Hematopoietic multipotent progenitor cell (in vitro differentiated cells): ENCODE measurements at places on chromosomes 12 and 14. TPM values are rescaled to one million over a fixed set of nuclear protein-coding genes. Genes with fewer than 3 reads are reported as not detected.

Gene CD163L1
- under 0.01 TPM for total RNA-seq

Gene RAPGEF3
- 15.6 TPM for total RNA-seq

Gene LRRC43
- 1.1 TPM for total RNA-seq

Gene LUM
- total RNA-seq: 0.27 TPM

Gene BMP4
- 0.27 TPM for total RNA-seq

Gene CDK2
- 27.2 TPM for total RNA-seq

Gene CMTM5
- 3.0 TPM for total RNA-seq

DNA sequence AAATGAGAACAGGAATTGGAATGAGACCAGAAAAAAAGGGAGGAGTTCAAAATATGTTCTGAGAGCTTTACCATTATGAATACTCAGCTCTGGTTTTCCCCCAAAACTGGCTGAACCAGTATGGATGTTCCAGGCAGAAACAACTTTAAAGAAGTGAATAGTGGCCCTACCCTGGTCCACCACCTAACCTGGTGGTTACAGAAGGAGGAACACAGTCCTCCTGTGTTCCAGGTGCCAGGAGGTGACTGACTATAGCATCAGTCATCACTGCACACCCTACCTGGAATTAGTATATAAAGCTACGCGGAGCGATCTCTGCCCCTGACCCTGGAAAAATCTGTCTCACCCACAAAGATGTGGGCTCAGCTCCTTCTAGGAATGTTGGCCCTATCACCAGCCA is at the start of gene A2ML1:
TSS of gene A2ML1 (plus strand) at position 324 of the 400 bp plus-strand sequence. CDS start at position 355, 31 bp downstream.
- DNase-seq: no peak

DNA sequence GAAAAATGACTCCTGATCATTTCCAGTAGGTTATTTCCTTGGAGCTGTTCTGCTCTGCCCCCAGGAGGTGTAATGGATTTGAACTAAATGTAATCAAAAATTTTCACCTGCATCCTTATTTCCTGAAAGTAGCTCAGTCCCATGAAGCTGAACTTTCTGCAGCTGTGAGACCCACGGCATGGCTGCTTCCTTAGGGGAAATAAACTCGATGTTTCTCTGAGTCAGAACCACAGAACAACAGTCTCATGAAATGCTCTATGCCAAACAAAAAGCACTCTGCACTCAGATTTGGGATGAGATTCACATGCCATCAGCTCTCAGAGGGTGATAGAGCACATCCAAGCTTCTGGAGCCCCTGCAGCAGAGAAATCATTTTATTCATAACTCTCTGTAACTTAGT is 224.1 kb upstream of the PLEKHG7 start:
- DNase-seq: no peak

- DNase-seq: no peak
These were observed 5.4 kb downstream of the GAS2L3 start for GRCh38 chr12:100578923-100579322.

DNA sequence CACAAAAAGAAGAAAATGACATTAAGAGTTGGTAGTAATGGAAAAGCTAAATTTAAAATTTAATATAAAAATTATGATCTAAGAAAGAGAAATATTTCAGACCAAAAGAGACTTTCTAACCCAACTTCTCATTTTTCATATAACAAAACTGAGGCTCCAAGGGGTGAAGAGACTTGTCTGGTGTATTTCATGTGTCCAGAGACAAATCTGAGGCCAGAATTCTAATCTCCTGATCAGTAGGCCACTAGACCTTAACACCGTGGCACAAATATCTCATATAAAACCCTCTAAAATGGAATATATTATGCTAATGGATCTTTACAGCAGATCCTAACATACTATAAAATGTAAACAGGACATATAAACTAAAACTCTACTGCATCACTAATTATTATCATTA is 275.7 kb upstream of the SLC16A7 start:
- DNase-seq: no peak

- DNase-seq: no peak
These were observed 89.8 kb downstream of the ZFP36L1 start for GRCh38 chr14:68703093-68703492.

DNA sequence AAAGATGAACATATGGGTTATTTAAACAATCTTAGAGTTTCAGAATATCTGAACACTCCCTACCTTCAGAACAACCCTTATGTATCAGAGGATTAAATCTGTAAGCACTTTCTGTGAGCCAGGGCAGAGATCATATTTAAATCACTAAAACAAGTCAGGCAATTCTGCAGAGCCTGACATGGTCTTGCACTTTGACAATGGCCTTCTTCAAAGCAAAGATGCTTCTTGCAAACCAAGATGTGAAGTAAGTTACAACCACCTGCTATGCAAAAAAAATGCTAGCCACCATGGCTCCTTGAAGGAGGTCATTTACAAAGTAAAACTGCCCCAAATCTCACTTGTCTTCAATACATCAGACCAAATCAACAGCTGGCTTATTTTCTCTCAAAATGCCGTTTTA is 3.2 kb downstream of the PPP1CC start:
- DNase-seq: no peak

GRCh38 chr14:51582437-51582836 is 69.3 kb upstream of the FRMD6 start:
- no peak for DNase-seq

DNA sequence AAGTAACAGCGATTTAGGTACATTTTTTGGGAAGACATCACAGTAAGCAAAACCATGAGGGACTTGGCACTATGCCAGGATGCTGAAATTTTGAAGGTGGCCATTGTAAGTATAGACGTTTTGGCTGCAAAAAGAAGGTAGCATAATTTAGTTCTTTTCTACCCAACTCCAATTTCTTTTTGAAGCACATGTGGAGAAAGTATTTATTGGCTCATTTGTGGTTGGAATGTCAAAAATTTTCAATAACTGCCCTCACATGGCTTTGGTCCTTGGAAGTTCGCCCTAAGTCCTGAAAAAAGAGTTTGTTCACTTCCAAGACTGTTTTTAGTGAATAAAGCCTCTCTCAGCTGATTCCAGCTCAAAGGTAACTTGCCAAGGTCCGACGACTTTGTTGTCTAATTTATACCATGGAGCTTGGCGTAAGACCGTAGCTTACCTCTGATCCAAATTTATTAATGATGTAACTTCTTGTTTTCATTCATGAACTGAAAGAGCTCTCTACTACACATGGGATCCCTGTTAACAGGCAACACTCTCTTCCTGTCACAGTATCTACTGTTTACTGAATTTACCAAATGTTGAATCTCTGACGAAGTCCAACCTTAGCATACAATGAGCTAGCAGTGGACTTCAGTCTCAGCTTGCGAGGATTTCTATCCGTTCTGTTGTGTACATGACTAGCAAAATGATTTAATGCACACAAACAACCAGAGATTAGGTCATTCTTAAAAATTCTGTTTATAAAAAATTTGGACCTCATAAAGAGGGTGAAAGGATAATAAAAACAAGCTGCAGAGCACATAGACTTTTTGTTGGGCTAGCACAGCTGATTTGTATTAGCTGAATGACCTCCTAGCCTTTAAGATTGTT is 49.0 kb downstream of the MSRB3 start:
- no peak for DNase-seq

- DNase-seq: peak; percentile 76
These were observed 24.2 kb downstream of the SH2B3 start for GRCh38 chr12:111429828-111430432.

DNA sequence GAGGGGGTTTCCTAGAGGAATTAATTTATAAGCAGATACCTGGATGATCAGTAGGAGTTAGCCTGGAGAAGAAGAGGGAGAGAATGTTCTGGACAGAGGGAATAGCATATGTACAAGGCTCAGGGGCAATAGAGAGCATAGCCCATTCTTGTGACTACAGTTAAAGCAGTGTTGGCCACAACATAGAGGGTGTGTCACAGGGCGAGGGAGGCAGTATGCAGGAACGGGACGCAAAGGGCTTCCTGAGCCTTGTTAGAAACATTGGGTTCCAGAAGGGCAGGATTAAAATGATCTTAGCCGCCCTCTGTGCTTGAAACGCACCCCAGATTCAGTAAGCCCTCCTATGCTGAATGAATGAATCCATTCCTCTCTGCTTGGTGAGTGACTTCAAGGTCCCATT is 142.2 kb upstream of the PWP1 start:
- DNase-seq: no peak

GRCh38 chr12:79557690-79558315 is 133.0 kb downstream of the PAWR start:
- DNase-seq: no peak

DNA sequence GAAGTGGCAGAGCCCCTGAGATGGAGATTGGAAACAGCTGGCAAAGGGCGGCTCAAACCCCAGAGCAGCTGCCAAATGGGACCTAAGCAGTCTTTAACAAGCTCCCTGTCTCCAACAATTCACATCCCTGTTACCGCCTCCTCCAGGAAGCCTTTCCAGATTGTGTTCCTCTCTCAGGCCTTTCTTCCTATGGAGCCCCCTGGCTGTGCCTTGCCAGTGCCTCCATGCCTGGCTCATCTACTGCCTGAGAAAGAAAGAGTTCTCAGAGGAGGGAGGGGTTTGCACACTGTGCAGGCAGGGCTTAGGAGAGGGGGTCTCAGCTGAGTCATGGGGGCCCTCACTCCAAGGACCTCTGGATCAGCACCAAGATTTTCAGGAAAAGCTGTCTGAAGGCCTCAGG is 8.8 kb upstream of the KRT74 start:
- no peak for DNase-seq

DNA sequence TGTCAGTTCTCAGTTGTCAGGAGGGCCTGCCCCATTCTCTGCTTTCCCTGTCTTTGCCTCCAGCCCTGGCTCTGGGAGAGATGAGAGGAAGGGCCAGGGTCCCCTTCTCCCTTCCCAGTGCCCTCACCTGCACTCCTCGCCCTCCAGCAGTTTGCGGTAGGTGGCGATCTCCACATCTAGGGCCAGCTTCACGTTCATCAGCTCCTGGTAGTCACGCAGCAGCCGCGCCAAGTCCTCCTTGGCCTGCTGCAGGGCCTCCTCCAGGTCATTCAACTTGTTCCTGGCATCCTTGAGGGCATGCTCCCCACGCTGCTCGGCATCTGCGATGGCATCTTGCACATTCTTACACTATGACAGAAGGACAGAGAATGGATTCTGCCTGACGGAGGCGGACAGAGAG is 5.4 kb downstream of the KRT2 start:
- no peak for DNase-seq

GRCh38 chr12:57518920-57519795 is 1.2 kb downstream of the DDIT3 start:
- DNase-seq: no peak

DNA sequence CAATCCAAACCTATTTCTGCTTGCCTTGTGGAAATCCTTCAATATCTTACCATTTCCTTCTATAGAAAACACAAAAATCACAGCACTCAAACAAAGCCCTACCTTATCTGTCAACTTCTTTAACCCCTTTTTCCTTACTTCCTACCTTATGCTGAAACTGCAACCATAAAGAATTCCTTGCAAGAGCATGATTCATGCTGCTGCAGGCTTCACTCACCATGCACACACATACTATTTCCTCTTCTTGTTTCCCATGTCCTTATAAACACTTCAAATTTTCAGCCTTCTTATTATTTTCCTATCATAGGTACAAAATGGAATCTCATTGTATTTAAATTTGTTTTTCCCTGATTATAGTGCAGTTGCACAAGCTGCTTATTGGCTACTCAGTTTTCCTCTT is 23.3 kb downstream of the LMNTD1 start:
- no peak for DNase-seq

DNA sequence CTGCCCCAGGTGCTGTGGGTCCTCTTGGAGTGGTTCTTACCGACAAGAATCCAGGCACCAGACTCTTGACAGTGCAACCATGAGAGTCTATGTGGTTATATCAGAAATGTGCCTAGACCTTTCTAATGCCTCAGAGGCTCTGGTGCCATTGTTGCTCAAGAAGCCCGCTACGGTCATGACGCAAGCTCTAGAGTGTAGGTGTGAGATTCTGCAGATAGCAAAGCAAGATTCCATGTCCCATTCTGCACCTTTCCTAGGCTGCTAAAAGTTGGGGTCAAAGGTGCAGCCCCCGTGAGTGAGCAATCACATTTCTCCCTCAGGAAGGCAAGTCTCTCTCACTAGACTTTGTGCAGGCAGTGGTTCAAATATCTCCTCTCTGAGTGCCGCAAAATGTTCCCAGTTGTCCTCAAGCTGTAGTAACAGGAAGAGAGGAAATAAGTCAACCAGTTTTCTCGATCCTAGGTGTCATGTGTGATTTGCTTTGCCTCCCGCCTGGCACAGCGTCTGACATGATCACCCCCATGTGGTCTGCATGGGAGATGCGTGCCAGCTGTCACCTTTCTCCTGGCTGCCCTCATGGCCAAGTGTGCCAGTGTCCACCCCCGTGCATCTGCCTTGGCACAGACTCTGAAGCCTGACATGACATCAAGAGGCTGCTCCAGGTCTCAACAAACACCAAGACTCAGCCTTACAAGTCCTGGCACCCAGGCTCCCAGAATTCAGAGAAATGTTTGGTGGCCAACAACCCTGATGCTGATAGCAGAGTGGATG is 122.5 kb upstream of the COCH start:
- no peak for DNase-seq

DNA sequence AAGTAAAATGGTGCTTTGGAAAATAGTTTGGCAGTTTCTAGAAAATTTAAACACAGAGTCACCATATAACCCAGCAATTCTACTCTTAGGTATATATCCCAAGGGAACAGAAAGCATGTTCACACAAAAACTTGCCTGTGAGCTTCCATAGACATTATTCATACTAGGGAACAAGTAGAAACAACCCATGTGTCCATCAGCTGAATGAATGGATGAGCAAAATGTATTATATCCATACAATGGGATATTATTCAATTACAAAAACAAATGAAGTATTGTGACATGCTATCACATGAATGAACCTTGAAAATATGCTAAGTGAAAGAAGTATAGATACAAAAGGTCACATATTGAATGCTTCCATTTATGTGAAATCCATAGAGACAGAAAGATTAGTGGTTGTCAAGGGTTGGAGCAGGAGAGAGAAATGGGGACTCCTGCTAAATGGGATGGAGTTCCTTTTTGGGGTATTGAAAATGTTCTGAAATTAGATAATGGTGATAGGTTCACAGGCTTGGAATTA is 7.9 kb downstream of the SLC10A1 start:
- no peak for DNase-seq

- DNase-seq: peak; percentile 83
These were observed 1.2 kb downstream of the PRMT8 start for GRCh38 chr12:3491938-3492792.

DNA sequence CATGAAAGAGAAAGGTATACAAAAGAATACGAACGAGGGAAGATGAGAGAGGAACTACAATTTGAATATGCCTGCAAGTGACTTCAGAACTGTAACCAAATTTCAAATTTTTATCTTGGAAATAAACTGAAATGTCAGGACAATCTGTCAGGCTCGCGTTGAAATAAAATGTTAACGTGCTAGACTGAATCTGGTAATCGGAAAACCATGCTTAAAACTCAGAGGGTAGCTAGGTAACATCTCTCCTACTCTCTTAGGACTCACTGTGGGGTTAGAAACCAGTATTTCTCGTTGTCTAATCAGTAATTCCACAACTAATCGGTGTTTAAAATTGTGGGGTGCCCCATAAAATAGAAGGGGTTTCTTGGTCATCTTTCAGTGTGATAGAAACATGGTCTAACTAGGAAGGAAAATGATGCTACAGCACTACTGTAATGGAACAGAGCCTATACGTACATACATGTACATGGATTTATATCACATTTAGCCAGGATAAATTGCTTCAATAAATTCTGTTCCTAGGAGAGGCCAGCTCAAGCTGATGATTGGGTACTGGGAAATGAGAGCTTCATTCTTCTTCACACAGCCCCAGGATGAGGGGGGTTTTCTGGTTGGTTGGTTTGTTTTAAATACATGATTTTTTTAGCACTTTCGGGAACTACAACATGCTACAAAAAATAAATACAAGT is 23.9 kb downstream of the ATF7 start:
- DNase-seq: no peak

- no peak for DNase-seq
These were observed 106.4 kb downstream of the PRKD1 start for GRCh38 chr14:29821242-29821641.
